ENCODE measurements at places on chromosomes 2 and 18.

DNA sequence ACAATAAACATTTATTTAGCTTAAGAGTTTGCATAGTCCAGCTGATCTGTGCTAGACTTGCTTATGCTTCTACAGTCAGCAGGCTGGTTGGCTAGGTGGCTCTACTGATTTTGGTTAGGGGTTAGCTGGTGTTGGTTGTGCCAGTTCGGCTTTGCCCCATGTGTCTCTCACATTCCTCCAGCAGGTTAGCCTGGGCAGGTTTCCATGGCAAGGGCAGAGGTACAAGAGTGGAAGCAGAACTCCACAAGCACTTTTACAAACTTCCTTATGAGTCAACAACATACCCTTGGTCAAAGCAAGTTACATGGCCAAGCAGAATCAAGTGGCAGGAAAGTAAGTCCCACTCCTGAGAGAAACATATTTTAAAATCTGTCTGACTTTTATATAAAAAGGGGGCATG is 82.3 kb downstream of the SS18 start:
- H3K4me1 ChIP-seq, result no peaks in the 10 kb centered on the region
- H3K4me3 ChIP-seq, result no peak overlapping the region
- no peaks in the 10 kb centered on the region for H3K27me3 ChIP-seq
- no peak for DNase-seq
- 0 out of 2 replicates have a peak, but pooled peaks cover 2% of the 10 kb centered on the region for H3K36me3 ChIP-seq

DNA sequence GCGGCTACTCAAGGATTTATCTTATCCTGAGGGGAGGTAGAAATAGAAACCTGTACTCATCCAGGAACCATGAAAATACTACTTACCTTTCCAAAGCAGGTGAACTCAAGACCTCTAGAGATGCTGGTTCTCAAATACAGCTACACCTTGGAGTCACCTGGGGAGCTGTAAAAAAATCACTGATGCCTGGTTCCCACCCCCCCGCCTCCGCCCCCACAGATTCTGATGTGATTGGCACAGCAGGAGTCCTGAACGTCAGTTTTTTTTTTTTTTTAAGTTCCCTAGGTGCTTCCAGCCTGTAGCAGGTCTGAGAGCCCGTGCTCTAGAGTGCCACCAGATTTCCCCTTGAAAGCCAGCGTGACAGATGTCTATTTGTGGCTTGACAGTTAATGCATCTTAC is 113.6 kb downstream of the MRO start:
- no peaks in the 10 kb centered on the region for H3K4me1 ChIP-seq
- DNase-seq, result no peak
- no peaks in the 10 kb centered on the region for H3K27me3 ChIP-seq
- H3K36me3 ChIP-seq, result no peaks in the 10 kb centered on the region
- no peak overlapping the region for H3K27ac ChIP-seq

DNA sequence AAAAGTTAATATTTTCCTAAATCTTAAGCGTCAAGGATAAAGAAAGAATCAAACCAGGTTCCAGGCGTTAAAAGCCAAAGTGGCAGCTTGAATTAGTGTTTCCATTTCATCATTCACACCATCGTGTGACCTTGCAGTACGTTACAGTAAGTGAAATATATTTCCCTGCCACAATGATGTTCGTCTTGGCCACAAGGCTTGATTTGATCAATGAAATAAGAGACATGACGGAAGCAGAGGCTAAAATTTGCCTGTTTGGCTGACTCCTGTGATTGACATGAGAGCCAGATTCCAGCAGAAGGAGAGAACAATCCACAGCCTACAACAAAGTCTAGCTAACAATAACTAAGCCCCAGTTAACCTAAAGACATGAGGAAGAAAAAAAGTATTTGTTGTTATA is 62.0 kb downstream of the ASXL2 start:
- DNase-seq, result no peak
- H3K36me3 ChIP-seq, result no peaks in the 10 kb centered on the region
- peaks cover 3% of the 10 kb centered on the region for H3K4me1 ChIP-seq
- H3K27me3 ChIP-seq, result no peaks in the 10 kb centered on the region
- no peak overlapping the region for H3K4me3 ChIP-seq
- no peak overlapping the region for H3K27ac ChIP-seq

DNA sequence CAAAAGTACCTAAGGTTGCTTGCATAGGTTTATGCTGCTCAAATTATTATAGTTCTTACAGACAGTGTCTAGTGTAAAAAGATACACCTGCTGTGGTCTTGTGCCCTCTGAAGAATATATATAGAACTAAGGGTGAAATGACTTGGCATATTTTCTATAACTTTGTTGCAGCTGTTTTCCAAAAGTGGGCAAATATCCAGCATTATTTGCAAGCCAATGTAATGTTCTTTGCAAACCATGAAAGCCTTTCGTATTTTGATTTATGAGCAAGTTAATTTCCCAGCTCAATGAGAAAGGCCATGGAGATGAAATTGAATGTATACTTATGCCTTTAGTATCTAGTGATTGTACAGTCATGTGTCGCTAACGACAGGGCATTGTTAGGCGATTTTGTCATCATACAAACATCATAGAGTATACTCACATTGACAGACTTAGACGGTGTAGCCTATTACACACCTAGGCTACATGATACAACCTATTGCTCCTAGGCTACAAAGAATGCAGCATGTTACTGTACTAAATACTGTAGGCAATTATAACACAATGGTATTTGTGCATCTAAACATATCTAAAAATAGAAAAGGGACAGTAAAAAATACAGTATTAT is 116.3 kb downstream of the PLCL1 start:
- H3K36me3 ChIP-seq, result no peaks in the 10 kb centered on the region
- DNase-seq, result no peak
- no peak overlapping the region for H3K27ac ChIP-seq

DNA sequence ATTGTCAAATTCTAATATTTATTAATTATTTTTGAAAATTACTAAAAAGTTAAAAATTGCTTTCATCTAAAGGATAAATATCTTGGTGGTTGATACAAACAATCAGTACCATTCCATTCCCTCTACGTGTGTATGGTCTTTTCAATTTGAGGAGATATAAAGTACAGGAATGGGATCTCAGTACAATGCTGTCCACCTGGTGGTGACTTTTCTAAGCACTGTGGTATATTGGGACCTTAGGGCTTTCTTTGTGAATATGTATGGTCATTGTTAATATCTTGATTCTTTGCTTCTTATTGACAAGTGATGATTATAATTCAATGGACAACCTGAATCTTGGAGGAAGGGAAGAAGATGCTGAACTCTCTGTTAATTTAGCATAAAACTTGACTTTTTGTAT is 83.1 kb downstream of the NBEAL1 start:
- DNase-seq, result peak; percentile 6

- peak overlapping the region; percentile 92 for H3K27ac ChIP-seq
- peak; percentile 30 for DNase-seq
- peaks cover 6% of the 10 kb centered on the region for H3K36me3 ChIP-seq
- H3K4me3 ChIP-seq, result peak overlapping the region; percentile 66
- no peaks in the 10 kb centered on the region for H3K4me1 ChIP-seq
Measured at GRCh38 chr18:5238371-5238976, 41.4 kb upstream of the AKAIN1 start.

DNA sequence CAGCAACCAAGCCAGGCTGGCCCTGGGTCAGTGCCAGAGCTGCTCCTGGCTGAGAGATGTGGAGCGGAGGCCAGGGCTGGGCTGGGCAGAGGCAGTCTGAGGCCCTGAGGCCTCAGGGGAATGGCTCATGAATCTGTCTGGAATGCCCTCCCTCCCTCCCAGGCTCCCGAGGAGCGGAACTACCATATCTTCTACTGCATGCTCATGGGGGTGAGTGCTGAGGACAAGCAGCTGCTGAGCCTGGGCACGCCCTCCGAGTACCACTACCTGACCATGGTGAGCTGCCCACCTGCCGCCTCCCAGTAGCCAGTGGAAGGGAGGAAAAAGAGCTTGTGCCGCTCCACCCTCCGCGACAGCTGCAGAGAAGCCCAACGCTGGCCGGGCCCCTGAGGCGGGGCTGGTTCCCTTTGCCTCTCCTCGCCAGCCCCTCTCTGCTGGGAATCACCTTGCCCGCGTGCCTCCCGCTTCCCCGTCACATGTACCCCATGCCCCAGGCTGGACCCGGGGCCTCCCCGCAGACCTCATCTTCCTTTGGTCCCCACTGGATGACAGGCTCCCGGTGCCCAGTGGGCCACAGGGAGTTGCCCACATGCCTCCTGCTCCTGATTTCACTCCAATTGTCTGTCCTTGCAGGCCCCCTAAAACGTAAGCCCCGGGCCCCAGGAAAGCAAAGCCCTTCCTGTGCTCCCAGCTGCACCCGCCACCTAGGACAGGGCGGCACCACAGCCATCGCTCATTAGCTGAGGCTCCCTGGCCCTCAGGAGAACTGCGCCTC is 41.1 kb downstream of the MYO7B start:
- DNase-seq, result peak; percentile 56
- no peak overlapping the region for H3K27ac ChIP-seq
- no peak overlapping the region for H3K4me3 ChIP-seq
- H3K4me1 ChIP-seq, result peaks cover 7% of the 10 kb centered on the region
- peaks cover 6% of the 10 kb centered on the region for H3K27me3 ChIP-seq
- no peaks in the 10 kb centered on the region for H3K36me3 ChIP-seq

GRCh38 chr2:240797500-240797895 is 22.5 kb downstream of the KIF1A start:
- no peak for DNase-seq
- no peak overlapping the region for H3K4me3 ChIP-seq
- H3K36me3 ChIP-seq, result no peaks in the 10 kb centered on the region
- H3K27me3 ChIP-seq, result peaks cover 67% of the 10 kb centered on the region

GRCh38 chr18:54558609-54559585 is 32.1 kb upstream of the DYNAP start:
- DNase-seq, result peak; percentile 3
- H3K27ac ChIP-seq, result no peak overlapping the region
- no peak overlapping the region for H3K4me3 ChIP-seq
- no peaks in the 10 kb centered on the region for H3K27me3 ChIP-seq
- no peaks in the 10 kb centered on the region for H3K36me3 ChIP-seq

- no peaks in the 10 kb centered on the region for H3K36me3 ChIP-seq
- H3K4me3 ChIP-seq, result no peak overlapping the region
- H3K27me3 ChIP-seq, result no peaks in the 10 kb centered on the region
- no peaks in the 10 kb centered on the region for H3K4me1 ChIP-seq
- no peak for DNase-seq
Measured at GRCh38 chr2:104405623-104406022, 448.3 kb upstream of the POU3F3 start.

DNA sequence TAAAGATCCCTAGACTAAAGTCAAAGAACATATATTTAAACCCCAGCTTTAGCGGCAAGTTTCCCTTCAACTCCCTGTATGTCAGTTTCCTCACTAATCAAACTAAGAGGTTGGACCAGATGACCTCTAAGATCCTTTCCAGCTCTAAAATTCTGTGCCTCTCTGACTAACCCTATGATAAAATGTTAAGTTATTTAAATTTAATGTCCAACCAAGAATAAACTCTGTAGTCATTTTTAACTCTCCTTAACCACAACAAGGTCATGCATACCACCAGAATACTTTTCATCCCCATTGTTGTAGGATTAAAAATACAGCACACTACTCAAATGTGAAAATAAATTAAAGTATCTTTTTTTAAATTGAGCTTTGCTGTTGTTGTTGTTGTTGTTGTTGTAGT is 5.2 kb upstream of the PDE1A start:
- H3K4me3 ChIP-seq, result no peak overlapping the region
- H3K27ac ChIP-seq, result no peak overlapping the region
- no peaks in the 10 kb centered on the region for H3K27me3 ChIP-seq
- H3K4me1 ChIP-seq, result no peaks in the 10 kb centered on the region
- H3K36me3 ChIP-seq, result no peaks in the 10 kb centered on the region
- DNase-seq, result peak; percentile 8

DNA sequence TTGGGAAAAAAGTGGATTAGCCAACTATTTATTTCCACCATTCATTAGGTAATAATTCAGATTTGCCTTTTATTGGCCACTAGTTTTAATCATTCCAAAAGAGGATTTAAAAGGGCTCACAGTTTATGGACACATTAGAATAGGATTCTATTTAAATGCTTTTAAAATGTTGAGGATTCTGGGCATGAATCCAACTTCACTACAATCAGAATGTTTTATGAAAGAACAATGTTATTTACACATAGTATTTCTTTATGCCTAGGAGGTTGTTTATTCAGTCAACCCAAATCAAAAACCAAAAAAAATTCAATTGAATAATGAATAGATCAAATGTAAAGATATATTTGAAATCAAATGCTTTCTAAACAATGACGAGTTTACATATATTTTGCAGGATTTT is 232.2 kb downstream of the GULP1 start:
- no peaks in the 10 kb centered on the region for H3K36me3 ChIP-seq
- H3K4me3 ChIP-seq, result no peak overlapping the region
- H3K4me1 ChIP-seq, result peaks cover 2% of the 10 kb centered on the region
- H3K27ac ChIP-seq, result no peak overlapping the region

GRCh38 chr2:66929632-66930338 is 467.3 kb upstream of the ETAA1 start:
- H3K27me3 ChIP-seq, result no peaks in the 10 kb centered on the region
- H3K4me3 ChIP-seq, result no peak overlapping the region
- no peak overlapping the region for H3K27ac ChIP-seq
- peaks cover 7% of the 10 kb centered on the region for H3K4me1 ChIP-seq
- no peaks in the 10 kb centered on the region for H3K36me3 ChIP-seq
- DNase-seq, result peak; percentile 81

DNA sequence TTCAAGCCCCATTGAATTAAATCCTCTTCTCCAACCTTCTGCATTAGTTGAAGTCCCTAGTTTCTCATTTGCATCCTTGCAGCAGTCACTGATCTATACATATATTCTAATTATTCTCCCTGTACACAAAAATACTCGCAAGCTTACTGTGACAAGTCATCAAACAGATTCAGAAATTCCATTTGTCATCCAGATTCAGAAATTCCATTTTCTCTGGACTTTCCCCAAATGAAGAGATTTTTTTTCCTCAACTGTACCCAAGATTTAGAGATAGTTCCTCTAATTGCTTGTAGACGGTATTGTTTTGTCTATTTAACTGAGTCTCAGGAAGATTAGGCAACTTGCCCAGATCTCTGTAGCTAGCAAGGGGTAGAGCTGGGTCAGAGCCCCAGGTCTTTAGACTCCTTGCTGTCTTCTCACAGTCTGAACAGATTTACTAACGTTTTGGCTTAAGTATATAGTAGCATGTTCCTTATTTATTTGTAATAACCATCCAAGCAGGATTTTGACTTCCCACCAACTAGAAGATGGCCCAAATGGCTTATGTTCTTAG is 34.2 kb downstream of the RAB12 start:
- no peaks in the 10 kb centered on the region for H3K27me3 ChIP-seq
- H3K27ac ChIP-seq, result no peak overlapping the region
- no peak for DNase-seq

DNA sequence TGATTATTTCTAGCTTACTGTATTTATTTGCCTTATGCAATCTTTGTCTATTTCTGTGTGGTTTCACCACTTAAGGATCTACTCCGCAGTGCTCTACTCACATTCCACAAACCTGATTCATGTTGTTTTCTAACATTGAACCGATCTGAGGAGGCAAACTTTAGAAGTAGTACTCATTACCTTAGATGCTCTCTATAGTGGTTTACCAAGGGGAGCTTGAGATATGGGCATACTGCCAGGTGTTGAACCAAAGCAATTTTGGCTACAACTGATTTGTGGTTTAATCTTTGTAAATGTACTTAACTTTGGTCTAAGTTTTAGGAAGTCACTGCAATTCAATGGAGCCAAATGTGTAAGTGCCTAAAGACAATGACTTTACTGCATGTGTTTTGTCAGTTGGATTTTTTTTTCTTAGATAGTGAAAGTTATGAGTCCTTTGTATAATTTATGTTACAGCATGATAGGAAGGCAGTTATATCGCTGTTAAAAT is 50.1 kb downstream of the MAP2 start:
- H3K4me3 ChIP-seq, result no peak overlapping the region
- no peaks in the 10 kb centered on the region for H3K36me3 ChIP-seq
- DNase-seq, result peak; percentile 88
- peaks cover 3% of the 10 kb centered on the region for H3K4me1 ChIP-seq

GRCh38 chr2:195677884-195678283 is 20.9 kb downstream of the SLC39A10 start:
- no peak for DNase-seq
- H3K36me3 ChIP-seq, result peaks cover 4% of the 10 kb centered on the region
- H3K27me3 ChIP-seq, result no peaks in the 10 kb centered on the region
- no peak overlapping the region for H3K27ac ChIP-seq
